ENCODE measurements at places on chromosomes 11 and 22.

DNA sequence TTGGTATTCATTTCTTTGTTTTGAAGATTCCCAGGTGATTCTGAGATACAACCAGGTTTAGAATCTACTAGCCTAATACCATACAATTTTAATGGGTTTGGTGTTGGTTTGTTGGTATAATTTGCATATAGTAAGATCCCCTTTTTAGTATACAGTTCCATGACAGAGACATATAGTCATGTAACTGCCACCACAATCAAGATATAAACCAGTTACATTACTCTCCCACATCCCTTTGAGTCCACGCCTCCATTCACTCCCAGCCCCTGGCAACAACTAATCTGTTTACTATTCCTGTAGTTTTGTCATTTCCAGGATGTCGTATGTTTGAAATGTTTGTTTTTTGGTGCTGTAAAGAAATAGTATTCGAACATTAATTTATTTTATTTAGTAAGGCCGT is 4.3 kb downstream of the ASRGL1 start:
- no peak for DNase-seq

DNA sequence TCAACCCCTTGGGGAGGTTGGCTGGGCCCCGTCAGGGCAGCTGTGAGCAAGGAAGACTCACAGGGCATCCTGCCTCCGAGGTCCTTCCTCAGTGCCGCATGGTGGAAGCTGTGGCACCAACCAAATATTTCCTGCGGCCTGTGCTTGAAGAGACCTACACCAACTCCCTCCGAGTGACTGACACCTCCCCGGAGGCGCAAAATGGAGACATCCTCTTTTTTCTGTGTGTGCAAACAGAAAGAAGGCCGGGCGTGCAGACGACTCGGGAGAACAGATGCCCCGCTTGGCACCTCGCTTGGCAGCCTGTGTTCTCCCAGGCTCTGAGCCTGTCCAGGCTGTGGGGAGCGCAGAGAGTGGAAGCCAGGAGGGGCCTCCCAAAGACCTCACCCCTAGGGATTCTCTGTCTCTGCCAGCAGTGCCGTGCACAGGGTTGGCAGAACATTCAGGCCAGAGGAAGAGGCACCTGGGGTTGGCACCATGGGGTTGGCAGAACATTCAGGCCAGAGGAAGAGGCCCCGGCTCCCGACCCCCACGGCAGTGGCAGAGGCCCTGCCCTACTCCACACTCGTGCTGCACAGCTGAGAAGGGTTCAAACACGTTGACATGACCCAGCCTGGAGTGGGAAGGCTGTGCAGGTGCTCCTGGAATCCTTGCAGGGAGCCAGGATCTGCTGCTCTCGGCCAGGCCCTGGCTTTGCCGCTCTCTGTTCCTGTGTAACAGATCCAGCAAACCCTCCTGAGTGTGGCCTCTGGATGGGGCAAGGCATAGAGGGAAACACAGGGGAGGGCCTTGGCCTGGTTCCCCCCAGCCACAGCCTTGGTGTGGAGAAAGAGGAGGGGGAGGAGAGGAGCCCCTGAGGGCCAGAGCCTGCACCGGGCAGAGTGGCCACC is 805.5 kb downstream of the BRD1 start:
- DNase-seq, result no peak

DNA sequence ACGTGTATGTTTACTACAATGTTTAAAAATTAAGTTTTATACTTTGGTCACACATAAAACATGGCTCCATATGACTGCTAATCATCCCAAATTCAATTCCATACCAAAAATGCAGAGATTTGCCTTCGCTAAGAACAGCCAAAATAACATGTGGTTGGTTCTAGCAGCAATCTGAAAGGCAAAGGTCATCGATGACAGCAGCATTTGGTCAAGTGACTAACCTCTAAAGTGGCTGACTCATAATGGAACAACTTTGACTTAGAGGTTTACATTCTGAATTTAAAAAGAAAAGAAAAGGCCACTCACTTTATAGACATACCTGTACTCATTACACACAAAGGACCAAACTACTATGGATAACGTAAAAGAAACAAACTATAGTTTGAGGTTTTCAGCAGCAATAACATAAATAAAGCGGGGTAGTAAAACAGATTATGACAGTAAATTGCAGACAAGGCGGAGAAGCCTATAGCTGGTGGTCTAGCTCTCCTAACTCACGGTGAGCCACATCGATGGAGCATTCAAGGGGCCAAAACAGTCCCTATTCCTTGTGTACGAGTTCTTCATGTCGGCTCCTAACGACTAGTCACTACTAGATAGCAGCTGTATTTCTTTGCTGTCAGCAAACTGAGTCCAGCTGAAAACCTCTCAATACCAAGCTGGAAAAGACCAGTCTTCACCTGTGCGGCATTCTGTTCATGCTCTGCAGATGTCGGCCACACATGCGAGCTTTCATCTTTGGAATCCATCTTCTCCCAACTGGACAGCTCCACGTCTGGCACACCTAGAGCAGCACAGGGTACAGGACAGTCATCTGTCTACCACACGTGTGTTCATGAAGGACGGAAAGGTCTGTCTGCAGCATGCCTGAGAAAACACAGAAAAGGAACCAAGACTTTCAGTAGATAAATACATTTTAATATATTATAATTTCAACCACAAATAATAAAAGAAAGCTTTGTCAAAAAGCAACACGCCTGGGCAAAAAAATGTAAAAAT is 42.1 kb downstream of the PRDM10 start:
- DNase-seq, result no peak

GRCh38 chr11:44443836-44444769 is 121.4 kb upstream of the CD82 start:
- DNase-seq, result no peak

DNA sequence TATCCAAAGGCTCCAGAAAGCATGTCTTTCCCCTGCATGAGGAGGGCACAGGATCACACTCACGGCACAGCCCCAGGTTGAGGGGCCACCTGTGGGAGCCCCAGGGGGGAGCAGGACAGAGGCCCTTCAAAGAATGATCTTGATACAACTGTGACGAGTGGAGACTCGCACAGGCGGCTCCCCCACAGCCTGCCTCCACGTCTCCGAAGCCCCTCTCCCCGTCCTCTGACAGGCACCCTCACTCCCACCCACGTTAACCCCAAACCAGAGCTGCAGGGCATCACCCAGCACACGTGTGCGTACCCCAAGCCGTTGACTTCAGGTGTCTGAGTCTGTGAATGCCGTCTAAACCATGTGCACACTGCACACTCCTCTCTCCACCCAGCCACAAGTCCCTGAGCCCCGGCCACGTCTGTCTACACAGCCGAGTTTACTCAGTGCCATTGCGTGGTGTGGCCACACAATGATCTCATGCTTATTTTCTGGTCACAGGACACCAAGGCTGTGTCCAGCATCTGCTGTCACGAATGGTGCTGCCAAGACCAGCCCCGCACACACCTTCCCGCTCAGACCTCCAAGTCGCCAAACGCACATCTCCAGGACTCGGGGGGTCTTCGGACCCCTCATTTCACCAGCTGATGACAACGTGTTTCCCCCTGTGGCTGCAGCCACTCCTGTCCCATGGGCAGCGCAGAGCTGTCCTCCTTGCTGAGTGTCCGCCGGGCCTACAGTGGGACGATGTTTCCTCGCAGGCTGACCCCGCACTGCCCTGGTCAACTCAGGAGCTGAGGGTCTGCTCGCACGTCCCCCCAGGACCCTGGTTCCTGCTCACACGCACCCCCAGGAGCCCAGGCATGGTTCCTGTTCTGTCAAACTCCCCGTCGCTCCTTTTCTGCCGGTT is 251.2 kb downstream of the BRD1 start:
- no peak for DNase-seq

GRCh38 chr11:104154296-104154695 is 9.7 kb downstream of the PDGFD start:
- DNase-seq, result no peak

DNA sequence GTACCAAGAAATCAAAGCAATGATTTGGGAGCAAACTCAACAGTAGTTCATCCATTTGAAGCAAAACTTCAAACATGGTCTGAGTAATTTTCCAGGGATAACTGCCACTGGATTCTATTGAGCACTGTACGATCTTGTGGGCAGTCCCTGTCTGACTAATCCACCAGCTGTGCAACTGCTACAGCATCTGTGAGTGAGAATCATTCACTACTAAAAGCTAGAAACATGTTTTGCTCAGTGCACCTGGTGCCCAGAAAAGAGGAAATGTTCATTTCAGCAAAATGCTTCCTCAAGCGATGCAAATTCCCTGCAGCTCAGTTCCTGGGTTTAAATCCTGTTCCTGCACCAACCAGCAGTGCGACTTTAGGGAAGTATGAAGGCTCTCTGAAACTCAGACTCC is 1077.9 kb downstream of the DLG2 start:
- DNase-seq, result no peak

DNA sequence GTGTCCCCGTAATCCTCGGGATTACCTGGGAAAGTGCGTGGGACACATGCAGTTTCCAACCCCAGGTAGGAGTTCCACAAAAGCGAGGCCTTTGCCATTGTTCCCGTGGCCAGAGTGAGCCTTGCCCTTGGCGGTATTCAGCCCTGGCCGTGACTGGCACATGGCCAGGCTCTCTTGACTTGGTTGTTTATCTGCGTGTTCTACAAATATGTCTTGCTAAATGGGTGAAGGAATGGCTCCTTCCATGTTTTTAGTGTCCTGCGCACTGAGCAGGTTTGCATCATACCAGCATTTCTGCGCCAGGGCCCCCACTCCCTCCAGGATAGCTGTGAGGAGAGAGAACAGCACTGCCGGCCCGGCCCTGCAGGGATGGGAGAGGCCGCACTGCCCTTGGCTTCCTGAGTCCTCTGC is 20.0 kb downstream of the POLR3H start:
- no peak for DNase-seq

- DNase-seq, result no peak
Measured at GRCh38 chr11:110174645-110175310, 81.6 kb downstream of the ZC3H12C start.

DNA sequence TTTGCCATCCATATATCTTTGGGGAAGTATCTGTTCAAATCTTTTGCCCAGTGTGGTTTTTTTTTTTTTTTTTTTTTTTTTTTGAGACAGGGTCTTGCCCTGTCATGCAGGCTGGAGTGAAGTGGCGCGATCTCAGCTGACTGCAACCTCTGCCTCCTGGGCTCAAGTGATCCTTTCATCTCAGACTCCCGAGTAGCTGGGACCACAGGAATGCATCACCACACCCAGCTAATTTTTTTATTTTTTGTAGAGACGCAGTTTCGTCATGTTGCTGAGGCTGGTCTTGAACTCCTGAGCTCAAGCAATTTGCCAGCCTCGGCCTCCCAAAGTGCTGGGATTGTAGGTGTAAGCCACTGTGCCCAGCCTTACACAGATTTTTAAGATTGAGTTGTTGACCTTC is 4.8 kb upstream of the FAM118A start:
- no peak for DNase-seq

GRCh38 chr11:133889893-133890292 is 44.6 kb upstream of the SPATA19 start:
- DNase-seq, result no peak

DNA sequence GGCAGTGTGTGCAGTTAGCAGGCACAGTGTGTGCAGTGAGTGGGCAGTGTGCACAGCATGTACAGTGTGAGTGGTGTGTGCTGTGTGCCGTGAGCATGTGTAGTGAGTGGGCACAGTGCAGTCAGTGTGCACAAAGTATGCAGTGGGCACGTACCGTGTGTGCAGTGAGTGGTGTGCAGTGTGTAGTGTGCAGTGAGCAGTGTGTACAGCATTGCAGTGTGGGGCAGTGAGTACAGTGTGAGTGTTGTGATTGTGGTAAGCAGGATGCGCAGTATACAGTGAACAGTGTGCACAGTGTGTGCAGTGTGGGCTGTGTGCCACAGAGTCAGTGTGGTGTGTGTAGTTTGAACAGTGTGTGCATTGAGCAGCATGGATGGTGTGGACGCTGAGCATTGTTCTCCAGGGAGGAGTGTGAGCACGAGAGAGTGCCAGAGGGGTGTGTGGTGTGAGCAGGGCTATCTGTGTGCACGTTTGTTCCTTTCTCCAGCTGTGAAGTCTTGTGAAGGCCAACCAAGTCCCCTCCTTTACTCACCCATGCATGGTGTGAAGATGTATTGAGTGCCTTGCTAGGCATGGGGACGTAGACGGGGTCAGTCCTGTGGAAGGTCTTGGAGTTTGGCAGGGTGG is 3.0 kb downstream of the SHANK3 start:
- DNase-seq, result no peak

- no peak for DNase-seq
Measured at GRCh38 chr11:31856248-31856647, 45.1 kb upstream of the PAX6 start.

GRCh38 chr11:46100670-46101069 is 20.6 kb downstream of the PHF21A start:
- DNase-seq, result no peak
